ENCODE measurements at places on chromosomes 1 and 21.

DNA sequence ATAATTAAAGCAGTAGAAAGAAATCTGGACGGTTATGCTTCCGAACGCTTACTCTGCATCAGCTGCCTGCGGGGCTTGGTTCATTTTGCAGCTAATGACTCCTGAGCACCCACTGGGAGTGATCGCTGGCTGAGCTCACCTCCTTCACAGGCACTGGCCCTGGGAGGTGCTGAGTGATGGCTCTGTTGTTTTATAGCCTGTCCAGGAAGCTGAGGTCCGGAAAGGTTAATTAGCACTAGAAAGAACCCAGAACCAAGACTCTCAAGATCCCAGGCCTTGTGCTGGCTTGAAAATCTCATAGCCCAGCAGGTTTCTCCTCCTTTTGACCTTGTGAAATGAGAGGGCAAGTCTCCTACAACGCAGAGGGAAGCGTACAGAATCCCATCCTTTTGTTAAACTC lies 226.2 kb downstream of the AJAP1 start:
- no peak for DNase-seq

DNA sequence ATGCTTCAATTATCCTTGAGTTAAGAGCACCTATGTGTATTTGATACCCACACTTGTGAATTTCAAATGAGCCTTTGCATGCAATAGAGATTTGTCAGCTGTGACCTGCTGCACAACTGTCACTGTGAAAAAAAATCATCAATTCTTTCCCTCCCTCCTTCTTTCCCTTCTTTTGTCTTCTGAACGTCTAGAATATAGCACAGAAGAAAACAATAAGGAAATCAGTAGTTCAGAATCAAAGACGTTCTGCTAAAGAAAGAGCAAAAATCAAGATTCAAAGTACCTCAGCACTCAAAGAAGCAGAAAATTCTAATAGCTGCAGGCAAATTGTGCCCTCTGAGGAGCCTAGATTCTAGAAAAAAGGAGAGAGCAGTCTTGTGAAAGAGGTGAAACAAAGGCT lies 1.7 kb upstream of the FMN2 start:
- no peak for DNase-seq

DNA sequence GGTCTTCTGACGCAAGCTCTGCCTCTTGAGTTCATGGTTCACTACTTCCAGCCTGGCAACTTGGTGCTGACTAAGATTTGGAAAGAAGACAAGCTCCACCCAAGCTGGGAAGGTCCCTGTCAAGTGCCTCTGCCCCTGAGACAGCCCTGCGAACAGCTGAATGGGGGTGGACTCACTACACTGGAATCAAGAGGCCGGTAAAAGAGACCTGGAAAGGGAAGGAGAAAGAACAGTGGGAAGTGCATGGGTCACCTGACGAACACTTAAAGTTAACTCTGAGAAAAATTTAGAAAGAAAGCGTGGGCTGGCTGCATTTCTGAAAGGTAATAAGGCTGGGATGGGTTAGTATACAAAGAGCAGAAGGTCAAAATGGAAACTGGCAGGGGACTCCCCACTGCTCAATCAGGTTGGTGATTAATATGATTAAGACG lies 26.1 kb upstream of the ZNF496 start:
- DNase-seq: no peak

DNA sequence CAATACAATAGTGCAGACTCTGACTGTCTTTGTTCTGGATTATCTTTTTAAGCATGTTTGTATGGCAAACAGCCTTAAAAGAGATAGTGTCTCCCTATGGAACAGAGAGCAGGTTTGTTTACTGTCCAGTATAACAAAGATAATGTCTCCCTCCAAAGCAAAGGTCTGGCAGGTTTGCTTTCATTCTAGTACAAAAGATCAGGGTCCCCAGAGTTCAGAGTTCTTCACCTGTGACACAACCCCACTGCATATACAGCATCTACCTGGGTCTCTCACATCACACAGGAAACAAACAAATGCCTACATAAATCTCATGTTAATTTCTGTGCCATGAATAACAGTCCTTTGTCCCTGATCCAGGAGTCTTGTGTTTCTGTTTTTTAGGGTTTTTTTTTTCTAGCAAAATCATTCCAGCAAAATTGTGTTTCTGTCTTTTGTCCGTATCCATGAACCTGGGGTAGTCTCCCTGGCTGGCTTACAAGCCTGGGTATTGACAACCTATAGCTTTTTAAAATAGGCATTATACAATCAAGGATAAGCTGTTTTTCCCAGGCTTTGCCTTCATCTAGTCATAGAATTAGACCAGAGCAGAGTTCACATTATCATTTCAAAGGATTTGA lies 89.4 kb upstream of the PTBP2 start:
- no peak for DNase-seq

DNA sequence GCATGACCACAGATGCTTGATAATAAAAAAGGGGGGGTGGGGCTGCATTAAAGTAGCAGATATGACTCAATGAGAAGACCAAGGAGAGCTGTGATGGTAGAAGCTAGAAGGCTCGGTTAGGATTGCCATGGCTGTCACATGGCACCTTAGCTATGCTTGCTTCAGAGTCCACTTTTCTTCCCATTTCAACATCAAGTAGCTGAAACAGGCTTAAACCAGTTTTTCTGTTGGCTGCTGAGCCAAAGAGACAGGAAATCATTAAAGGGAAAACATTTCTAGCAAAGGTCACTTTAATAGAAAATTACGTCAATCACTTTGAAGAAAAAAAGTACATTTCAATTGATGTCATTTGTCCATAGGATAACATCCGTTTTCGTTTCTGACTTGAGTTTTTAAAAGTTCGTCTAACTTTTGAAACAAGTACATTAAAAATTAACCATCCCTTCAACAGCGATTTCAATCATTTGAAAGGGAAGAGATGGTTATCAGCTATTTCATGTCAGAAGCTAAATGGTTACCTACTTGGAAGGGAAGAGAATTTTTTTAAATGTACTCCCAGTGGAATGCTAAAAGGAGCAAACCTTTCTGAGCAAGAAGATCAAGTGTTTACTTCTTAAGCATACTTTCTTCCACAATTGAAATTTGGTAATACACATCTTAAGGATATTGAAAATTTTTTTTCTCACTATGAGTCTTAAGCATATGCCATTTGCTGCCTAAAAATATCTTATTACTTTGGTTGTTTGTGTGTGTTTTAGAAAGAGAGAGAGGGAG lies 488.1 kb upstream of the PRMT6 start:
- no peak for DNase-seq

- no peak for DNase-seq
These were observed 2.1 kb downstream of the CAPZB start for GRCh38 chr1:19483261-19483660.

- DNase-seq: no peak
These were observed 22.1 kb downstream of the SERBP1 start for GRCh38 chr1:67408148-67408547.

DNA sequence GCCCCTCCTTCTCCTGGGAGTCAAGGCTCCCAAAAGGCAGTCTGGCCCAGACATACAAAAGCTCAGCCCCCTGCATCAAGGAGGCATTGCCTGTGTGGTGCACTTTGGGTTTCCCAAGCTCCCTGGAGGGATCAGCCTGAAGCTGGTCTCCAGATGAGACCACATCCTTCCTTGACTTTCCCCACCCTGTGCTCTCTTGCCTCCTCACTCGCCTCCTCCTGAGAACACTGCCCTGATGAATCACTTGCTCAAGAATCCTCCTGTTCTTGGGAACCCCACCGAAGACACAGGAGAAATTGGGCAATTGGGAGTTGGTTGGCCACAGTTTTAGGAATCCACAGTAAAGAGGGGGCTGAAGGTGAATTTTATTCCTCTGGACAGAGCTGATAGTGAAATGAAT lies 34.8 kb upstream of the LYST start:
- no peak for DNase-seq

Measured in renal cortex interstitium (tissue), 15 donors.